ENCODE measurements at places on chromosomes 3 and 15. TPM values are rescaled to one million over a fixed set of nuclear protein-coding genes. Genes with fewer than 3 reads are reported as not detected.
A peak's percentile ranks its signal among the peaks of the same experiment; 100 is the strongest.

DNA sequence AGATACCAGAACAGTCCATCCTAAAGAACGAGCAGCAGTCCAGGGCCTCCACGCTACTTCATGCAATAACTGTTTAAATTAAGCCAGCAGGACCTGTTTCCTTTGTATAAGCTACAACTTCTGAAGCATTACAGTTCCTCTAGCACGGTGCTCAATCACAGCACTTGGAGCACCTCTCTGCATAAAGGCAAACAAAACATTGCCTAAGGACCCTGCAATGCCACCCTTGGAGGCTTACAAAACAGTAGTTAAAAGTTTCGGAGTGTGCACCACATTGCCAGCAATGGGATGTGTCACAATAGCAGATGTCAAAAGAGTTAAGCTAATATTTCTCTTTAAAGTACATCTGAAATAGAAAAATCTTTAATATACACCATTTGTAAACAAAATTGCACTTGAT is 2.6 kb upstream of the VPS39 start:
- H3K4me1 ChIP-seq = peaks cover 26% of the 10 kb centered on the region
- no peaks in the 10 kb centered on the region for H3K27me3 ChIP-seq
- no peak overlapping the region for H3K27ac ChIP-seq
- no peak overlapping the region for H3K4me3 ChIP-seq
- H3K36me3 ChIP-seq = peaks cover 48% of the 10 kb centered on the region
- DNase-seq = no peak

Gene GOLGA8O
- 3.3 TPM for total RNA-seq

GRCh38 chr3:150292891-150293290 is 115.2 kb upstream of the TSC22D2 start:
- DNase-seq = no peak
- H3K27me3 ChIP-seq = peaks cover 9% of the 10 kb centered on the region
- H3K36me3 ChIP-seq = no peaks in the 10 kb centered on the region
- H3K4me3 ChIP-seq = no peak overlapping the region

Gene DPPA2
- not detected for total RNA-seq

GRCh38 chr3:67090474-67090873 is 92.4 kb downstream of the KBTBD8 start:
- H3K27ac ChIP-seq = no peak overlapping the region
- peaks cover 3% of the 10 kb centered on the region for H3K27me3 ChIP-seq
- no peak for DNase-seq
- H3K36me3 ChIP-seq = peaks cover 15% of the 10 kb centered on the region
- no peak overlapping the region for H3K4me3 ChIP-seq

DNA sequence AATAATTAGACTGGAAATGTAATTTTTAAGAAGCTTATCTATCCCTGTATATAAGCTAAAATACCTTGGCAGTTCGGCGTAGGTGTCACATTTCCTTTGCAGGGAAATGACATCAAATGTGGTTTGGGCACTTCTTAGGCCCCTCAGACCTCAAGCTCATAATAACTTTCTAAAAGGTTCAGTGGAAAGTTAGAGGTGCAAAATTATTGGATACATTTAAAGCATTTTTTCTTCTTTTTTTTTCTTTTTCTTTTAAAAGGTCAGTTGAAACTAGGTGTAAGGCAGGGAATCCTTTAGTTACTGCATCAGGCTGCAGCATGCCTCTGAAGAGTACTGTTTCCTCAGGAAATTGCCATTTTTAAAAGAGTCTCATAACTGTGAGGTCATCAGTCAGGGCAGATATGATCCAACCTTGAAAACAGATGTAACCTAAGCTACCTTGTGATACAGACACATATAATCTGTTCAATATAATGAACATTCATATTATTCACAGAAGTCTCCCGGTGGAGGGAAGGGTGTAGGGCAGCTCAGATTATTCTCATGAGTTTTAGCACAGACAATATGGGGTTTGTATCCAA is 4.8 kb downstream of the SACM1L start:
- H3K36me3 ChIP-seq = peaks cover 59% of the 10 kb centered on the region
- no peaks in the 10 kb centered on the region for H3K27me3 ChIP-seq
- peak overlapping the region; percentile 78 for H3K4me3 ChIP-seq

DNA sequence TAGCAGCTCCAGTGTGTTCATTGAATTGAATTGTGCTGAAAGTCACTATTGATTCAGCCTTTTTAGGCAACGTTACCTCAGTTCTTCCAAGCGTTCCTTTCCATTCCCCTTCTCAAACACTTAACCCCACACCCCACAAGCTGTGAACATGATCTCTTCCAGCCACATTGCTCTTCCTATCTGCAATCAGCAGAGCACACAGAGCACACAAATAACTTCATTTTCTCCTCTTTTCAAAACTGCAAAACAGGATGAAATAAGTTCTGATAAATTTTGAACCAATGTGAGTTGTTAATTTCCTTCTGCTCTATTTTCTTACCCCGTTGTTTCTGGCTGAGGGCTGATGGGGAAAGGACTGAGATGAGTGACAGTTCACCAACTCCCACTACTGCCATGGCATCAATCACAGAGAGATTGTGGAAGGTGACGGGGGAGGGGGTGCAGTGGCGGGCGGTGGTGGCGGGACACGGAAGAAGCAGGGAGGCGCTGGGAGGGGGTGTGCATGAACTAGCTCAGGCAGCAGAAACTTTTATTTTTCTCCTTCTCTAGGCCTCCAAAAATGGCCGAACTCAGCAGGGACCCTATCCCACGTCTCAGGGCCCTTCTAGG is 147.2 kb downstream of the SSR3 start:
- H3K27ac ChIP-seq = no peak overlapping the region
- H3K4me3 ChIP-seq = no peak overlapping the region
- no peak for DNase-seq
- peaks cover 15% of the 10 kb centered on the region for H3K27me3 ChIP-seq
- H3K4me1 ChIP-seq = no peaks in the 10 kb centered on the region

DNA sequence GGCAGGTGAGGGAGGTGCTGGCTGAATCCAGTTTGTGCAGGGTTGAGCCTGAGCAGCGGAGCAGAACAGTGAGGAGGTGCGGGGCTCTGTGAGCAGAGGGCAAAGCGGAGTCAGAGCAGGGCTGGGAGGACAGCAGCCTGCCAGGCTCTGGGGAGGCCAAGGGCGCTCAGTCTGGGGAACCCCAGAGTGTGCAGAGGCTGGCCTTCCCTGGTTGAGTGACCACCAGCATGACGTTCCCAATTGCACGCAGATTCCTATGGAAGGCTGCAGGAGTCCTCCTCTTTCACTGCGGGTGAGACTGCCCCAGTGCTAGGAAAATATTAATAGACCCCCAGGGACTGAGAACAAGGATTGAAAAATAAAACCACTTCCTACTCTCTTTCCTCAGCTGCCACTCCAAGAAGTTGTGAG is 13.2 kb downstream of the MRAS start:
- H3K4me1 ChIP-seq = no peaks in the 10 kb centered on the region
- no peak overlapping the region for H3K27ac ChIP-seq
- H3K27me3 ChIP-seq = no peaks in the 10 kb centered on the region
- H3K4me3 ChIP-seq = no peak overlapping the region

- no peak overlapping the region for H3K4me3 ChIP-seq
- H3K36me3 ChIP-seq = no peaks in the 10 kb centered on the region
- no peaks in the 10 kb centered on the region for H3K27me3 ChIP-seq
- DNase-seq = no peak
These were observed 33.7 kb downstream of the ANXA2 start for GRCh38 chr15:60363903-60364611.

Gene MED12L
- total RNA-seq = 0.66 TPM

DNA sequence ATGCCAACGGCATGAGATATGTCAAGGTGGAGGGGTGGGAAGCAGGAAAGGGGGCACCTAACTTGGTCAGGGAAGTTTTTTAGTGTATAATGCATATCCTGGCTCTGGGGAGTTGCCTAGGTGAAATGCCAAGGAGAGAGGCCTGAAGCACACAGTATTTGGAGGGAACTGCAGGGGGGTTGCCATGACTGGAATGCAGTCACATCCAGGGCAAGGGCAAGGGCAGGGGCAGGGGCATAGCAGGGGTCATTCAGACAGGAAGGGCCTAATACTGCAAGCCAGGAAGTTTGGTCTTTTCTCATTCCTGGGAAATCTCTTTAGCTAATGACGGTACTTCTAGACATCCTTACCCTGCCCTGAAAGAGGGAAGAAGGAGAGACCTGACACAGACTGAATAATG is 60.5 kb downstream of the MYRIP start:
- DNase-seq = no peak
- H3K36me3 ChIP-seq = no peaks in the 10 kb centered on the region
- no peak overlapping the region for H3K4me3 ChIP-seq
- no peak overlapping the region for H3K27ac ChIP-seq
- no peaks in the 10 kb centered on the region for H3K27me3 ChIP-seq
- H3K4me1 ChIP-seq = no peaks in the 10 kb centered on the region

GRCh38 chr3:112873632-112874031 is 27.0 kb upstream of the CD200R1L start:
- DNase-seq = no peak
- H3K4me1 ChIP-seq = peaks cover 20% of the 10 kb centered on the region
- no peaks in the 10 kb centered on the region for H3K27me3 ChIP-seq
- no peak overlapping the region for H3K4me3 ChIP-seq

Gene ZSCAN2
- 10.5 TPM for total RNA-seq

Gene SNTN
- total RNA-seq = not detected

Gene PLOD2
- not detected for total RNA-seq

Gene BUB1B
- 0.49 TPM for total RNA-seq

DNA sequence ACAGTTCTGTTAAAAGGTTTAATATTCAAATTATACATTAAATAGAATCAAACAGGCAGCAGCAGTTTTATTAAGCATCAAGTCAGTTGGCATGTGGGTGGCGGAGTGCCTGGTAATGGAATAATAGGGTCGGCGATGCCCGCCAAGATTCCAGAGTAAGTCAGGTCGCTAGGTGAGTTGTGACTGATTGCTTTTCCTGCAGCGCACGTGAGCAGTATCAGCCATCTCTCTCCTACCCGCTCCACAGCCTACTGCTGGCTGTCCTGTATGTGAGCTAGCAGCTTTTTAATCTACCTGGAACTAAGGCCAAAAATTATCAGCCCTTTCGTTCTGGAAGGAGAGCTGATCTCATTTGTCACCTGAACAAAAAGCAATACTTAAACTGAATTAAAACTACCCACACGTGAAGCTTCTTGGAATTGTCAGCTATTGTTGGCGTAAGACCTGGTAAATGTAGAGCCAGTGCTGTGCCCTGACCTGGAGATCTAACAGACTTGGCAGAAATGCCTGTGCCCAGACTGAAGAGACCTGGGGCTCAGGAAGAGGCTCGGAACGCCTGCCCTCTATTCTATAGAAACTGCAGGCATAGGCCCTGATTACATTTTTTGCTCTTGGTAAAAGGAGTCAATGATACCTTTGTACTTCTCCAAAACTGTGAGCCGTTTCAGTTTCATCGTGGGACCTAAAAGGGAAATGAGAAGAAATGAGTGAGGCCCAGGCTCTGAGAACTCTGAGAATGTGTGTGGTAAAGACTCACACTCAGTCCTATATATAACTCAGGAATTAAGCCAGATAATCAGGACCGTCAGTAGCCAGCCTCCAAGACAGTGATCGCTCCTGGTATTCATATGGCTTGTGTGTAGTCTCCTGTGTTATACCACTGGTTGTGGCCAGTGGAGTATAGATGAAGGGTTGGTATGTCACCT is 21.9 kb downstream of the IDH3A start:
- H3K27ac ChIP-seq = no peak overlapping the region
- no peaks in the 10 kb centered on the region for H3K36me3 ChIP-seq
- DNase-seq = no peak

Gene HIGD2B
- 0.47 TPM for total RNA-seq

- no peaks in the 10 kb centered on the region for H3K4me1 ChIP-seq
- H3K36me3 ChIP-seq = no peaks in the 10 kb centered on the region
- no peak overlapping the region for H3K4me3 ChIP-seq
- H3K27ac ChIP-seq = no peak overlapping the region
These were observed 227.5 kb upstream of the COL8A1 start for GRCh38 chr3:99410789-99411311.

- no peaks in the 10 kb centered on the region for H3K27me3 ChIP-seq
- no peak overlapping the region for H3K4me3 ChIP-seq
- H3K27ac ChIP-seq = no peak overlapping the region
- no peaks in the 10 kb centered on the region for H3K36me3 ChIP-seq
- no peaks in the 10 kb centered on the region for H3K4me1 ChIP-seq
- DNase-seq = no peak
These were observed 84.5 kb upstream of the SYNPR start for GRCh38 chr3:63193647-63194046.

GRCh38 chr3:130293247-130293646 is 52.2 kb upstream of the COL6A5 start:
- H3K27ac ChIP-seq = no peak overlapping the region
- H3K4me3 ChIP-seq = no peak overlapping the region
- DNase-seq = no peak
- H3K36me3 ChIP-seq = peaks cover 3% of the 10 kb centered on the region

Gene CHL1
- total RNA-seq = 0.60 TPM

Gene ROBO2
- not detected for total RNA-seq

DNA sequence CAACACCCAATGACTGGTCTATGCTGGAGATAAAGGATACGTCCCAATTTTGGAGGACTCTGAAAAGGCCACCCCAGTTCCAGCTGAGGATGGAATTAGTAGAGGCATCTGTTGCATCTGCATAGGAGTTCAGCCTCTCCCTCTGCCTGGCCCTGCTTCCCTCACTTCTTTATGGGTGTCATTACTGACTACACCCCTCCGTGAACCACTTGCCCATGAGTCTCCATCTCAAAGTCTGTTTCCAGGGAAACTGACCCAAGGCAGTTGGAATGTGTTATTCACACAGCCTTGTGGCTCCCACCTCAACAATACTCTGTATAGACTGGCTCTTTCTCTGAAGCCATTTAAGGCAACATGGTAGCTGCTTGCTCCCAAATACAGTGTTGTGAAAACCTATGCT is 21.4 kb upstream of the PCOLCE2 start:
- no peak overlapping the region for H3K27ac ChIP-seq
- H3K4me3 ChIP-seq = no peak overlapping the region
- H3K27me3 ChIP-seq = peaks cover 14% of the 10 kb centered on the region

Gene BNC1
- not detected for total RNA-seq

Gene AKAP13
- 244 TPM for total RNA-seq

All from naive thymus-derived CD8-positive, alpha-beta T cell (primary cell).